ENCODE measurements at places on chromosomes 11 and 22. TPM values are rescaled to one million over a fixed set of nuclear protein-coding genes. Genes with fewer than 3 reads are reported as not detected.

CELSR1 gene
- 3.6 TPM for total RNA-seq

MMP8 gene
- not detected for total RNA-seq

PATE4 gene
- total RNA-seq: not detected

SLN gene
- total RNA-seq: 3.0 TPM

DNA sequence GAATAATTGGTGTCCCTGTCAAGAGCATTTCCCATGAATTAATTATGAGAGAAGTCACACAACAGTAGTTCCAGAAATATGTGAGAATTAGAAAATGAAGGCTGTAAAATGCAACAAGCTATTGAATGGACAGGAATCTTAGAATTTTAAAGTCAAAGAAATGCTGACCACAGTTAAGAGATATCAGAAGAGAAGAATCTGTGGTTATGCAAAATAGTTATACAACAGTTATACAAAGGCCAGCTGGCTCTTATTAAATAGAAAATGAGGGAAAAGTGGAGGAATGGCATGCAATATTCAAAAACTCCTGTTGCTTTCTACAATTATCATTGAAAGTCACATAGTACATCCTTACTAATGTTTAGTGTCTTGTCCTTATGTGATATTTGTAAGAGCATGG lies 27.4 kb downstream of the CASP12 start:
- no peak for DNase-seq

DNA sequence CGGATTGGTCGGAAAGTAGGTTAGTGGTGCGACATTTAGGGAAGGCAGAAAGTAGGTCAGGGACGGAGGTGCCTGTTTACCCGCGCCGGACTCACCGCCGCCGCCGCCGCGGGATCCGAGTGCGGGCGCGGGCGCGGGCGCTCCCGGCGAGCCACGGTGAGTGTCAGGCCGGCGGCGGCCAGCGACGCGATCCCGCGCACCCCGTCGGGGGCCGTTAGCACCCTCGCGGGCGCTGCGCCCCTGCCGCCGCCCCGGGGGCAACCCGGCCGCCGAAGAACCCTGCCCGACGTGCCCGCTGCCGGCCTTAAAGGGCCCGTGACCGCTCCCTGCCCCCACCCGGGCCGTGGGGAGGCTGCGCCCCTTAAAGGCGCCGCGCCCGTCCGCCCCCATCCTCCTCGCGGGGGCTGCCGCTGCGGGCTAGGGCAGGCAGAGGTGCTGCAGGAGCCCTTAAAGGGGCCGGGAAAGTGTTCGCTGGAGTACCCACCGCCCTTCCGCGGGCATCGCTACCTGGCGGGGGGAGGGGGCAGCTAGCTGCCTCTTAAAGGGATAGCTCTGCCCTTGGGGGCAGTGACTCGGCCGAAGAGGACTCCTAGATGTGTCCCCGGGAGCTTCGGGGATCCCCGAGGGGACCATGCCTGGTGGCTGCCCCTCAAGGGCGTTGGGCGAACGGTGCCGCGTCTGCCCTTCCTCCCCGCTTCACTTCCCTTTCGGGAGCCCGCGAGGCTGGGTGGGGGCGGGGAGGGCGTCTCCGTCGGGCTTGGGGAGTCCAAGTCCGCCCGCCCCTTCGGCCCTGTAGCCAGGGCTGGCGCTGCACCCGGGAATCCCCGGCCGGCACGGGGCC lies at the start of gene BMAL1:
Gene BMAL1, plus strand, starts transcription at position 23 of the 841 bp plus-strand sequence. CDS start 76,519 bp downstream, outside the sequence.
- DNase-seq: peak; percentile 48

- no peak for DNase-seq
Observed at GRCh38 chr11:133995066-133995465, 38.3 kb upstream of the IGSF9B start.

DNA sequence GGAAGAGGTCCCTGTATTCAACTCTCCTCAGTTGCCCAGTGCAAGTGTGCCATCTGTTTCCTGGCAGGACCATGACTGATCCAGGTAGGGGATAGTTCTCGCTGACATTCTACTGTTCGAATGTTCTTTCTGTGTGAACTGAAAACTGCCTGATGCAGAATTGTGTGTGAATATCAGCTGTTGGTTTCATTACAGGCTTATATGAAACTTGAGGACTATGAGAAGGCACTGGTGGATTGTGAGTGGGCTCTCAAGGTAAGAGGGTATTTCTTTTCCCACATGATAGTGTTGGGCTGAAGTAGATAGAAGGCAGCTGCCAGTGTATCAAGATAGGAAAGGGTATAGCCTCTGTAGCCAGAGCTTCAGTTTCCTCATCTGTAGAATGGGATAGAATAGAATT lies 15.3 kb downstream of the TTC12 start:
- DNase-seq: no peak
